ELR (cell line): ENCODE measurements at places on chromosomes 6 and 20.

DNA sequence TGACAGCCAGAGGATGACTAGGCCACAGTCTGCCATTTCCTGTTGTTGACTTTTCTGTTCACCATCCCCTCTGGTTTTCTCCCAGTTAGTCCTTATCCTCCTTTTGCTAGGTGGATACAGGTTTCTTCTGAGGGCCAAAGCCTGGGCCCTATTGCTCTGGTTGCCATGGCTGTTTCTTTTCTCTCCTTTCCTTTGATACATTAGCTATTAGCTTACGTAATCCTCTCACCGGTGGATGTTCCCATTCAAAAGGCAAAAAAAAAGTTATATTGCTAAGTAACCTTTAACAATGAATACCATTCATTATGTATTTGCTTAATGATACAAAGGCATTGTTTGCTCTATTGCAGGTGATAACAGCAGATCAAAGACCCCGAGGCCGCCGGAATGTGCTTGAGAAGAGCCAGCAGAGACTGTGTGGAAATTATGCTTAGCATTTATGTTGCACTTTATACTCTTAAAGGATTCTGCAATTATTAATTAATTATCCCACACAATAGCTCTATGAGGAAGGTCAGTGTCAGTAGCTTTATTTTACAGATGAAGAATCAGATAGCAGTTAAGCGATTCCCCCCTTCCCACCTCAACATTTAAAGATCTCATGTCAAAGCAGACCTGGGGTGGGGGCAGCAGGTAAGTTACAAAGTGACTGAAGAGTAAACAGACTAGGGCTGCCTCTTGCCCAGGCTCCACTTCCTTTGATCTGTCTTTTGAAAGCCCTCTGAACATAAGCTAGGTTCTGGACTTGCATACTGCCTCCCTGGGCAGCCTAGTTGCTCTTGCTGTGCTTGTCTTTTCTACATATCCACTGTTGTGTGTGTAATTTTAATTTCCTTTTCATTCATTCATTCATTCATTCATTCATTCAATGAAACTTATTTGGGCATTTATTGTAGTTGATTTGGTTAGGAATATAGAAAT is 14.5 kb upstream of the TFB1M start:
- DNase-seq = no peak

DNA sequence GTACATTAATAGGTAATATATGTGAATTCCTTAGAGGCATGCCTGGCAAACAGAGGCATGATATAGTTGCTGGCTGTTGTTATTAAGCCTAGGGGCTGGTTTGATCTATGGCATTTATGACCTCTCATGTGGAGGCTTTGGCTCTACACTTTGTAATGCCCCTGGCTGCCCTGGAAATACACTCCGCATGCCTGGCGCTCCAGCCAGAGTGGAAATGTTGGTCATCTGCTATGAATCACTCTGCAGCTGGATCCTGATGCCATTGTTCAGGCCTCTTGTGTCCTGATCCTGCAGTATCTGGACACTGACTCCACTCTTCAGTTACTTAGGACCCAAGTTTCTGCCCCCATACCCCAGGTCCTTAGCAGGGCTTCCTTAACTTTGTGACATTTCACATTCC is 200.5 kb upstream of the PCSK2 start:
- DNase-seq = no peak

GRCh38 chr6:146847426-146847825 is 248.7 kb downstream of the ADGB start:
- DNase-seq = no peak

- DNase-seq = peak; percentile 76
Measured at GRCh38 chr6:131116755-131117360, 18.4 kb upstream of the AKAP7 start.
